ENCODE measurements at places on chromosomes 6 and 20.

GRCh38 chr20:48906221-48906877 lies 15.2 kb upstream of the ARFGEF2 start:
- DNase-seq, result no peak

DNA sequence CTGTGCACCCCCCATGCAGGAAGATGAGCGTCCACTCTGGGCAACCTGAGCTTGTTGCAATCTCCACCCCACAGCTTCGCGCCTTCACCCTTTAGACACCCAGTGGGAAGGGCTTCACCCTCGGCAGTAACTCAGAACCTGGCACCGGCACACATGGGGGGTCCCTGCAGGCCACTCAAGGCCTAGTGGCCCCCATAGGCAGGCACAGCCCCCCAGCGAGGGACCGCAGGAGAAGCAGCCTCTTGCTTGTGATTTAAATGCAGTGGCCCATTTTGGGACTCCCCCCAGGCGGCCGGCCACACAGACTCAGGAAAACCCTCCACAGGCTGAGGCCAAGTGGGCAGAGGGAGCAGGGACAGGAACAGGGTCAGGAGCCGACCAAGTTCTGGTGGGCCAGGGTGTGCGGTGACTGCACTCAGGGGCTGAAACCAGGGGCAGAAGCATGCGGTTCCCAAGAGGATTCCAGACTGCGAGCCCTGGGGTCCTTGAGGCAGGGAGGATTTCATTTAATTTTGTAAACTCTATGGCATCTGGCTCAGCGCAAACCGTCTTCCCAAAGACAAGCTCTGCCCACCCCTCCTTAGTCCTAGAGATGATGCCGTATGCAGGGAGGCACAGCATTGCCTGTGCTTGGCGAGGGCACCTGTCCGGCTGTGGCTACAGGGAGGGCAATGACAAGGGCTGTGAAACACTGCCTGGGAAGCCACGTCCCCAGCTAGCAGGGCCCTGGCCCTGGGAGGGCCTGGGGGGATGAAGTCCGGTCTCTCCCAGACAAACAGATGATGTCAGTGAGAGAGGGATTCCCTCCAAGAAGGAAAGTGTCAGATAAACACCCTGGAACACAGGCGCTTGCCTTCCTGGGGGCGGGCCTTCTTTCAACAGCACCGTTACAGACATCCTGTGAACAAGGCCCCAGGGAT lies 52.9 kb upstream of the GPR31 start:
- DNase-seq, result no peak

GRCh38 chr6:53391170-53391569 lies 42.4 kb upstream of the ELOVL5 start:
- no peak for DNase-seq

GRCh38 chr6:23446469-23446967 lies 679.5 kb upstream of the NRSN1 start:
- DNase-seq, result no peak

DNA sequence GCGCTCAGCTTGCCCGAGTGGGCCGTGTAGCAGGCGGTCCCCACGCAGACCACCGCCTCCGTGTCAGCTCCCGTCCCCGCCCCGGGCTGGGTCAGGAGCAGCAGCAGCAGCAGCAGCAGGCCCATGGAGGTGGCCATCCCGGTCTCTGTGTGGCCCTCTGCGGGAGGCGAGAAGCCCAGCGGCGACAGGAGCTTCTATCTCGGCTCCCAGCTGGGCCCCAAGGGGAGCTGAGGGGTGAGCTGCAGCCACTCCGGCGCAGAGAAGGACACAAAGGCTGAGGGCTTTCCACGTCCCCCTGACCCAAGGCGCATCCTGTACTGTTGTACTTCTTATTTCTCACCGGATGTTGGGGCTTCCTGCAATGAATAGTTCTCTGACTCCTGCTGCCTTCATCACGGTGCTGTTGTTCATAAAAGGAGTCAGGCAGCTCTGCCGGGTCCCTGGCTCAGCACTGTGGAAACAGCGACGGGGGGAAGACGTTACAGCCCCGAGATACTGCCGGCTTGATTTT lies at the start of gene CD93:
Gene CD93 (minus strand): TSS at position 269 of the 511 bp plus-strand sequence. CDS start 132 bp downstream, at position 137.
- DNase-seq, result no peak

Measured in hypothalamus (tissue), 51 donors.